SK-N-SH treated with all-trans-retinoic acid at 6 μM for 48 hours (cell line): ENCODE measurements at places on chromosomes 2 and 18.

- no peak for ATAC-seq
Measured at GRCh38 chr2:52974127-52974526, 793.5 kb upstream of the CHAC2 start.

DNA sequence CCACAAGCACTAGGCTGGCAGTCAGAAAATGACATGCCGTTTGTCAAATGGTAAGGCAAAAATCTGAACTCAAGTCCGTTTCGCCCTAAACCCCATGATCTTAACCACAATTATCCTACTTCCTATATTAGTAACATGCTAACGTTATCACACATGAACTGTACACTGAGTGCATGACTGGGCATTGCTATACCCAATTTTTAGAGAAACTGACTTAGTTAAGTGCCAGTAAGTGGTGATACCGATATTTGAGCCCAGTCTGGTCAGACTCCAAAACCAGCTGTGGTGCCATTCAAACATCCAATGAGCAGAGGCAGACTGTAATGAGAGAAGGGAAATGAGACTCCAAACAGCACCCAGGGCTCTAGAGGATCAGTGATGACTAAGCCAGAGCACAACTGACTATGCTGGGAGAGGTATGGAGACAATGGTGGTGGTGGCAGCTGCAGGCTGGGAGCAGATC, 311.7 kb upstream of the PKDCC start:
- ATAC-seq, result no peak

DNA sequence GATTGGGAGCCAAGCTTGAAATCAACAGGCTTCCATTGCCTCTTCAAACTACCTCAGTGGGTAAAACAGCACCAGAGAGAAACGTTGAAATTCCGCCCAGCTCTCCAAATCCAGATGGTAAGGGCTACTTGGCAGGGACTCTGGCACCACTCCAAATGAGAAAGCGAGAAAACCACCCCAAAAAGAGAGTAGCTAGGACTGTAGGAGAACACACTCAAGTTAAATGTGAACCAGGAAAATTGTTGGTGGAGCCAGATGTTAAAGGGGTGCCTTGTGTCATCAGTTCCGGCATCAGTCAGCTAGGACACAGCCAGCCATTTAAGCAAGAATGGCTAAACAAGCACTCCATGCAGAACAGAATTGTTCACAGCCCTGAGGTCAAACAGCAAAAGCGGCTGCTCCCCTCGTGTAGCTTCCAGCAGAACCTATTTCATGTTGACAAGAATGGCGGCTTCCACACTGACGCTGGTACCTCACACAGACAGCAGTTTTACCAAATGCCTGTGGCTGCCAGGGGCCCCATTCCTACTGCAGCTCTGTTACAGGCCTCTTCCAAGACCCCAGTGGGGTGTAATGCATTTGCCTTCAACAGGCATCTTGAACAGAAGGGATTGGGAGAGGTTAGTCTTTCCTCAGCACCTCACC, 167.3 kb downstream of the ASXL3 start:
- ATAC-seq, result no peak

- no peak for ATAC-seq
Measured at GRCh38 chr18:604771-605170, 8.0 kb downstream of the CLUL1 start.

- peak; percentile 4 for ATAC-seq
Measured at GRCh38 chr2:42171396-42171980, 2.3 kb downstream of the EML4 start.

GRCh38 chr18:61400016-61400635, 66.9 kb downstream of the CDH20 start:
- ATAC-seq, result peak; percentile 19

DNA sequence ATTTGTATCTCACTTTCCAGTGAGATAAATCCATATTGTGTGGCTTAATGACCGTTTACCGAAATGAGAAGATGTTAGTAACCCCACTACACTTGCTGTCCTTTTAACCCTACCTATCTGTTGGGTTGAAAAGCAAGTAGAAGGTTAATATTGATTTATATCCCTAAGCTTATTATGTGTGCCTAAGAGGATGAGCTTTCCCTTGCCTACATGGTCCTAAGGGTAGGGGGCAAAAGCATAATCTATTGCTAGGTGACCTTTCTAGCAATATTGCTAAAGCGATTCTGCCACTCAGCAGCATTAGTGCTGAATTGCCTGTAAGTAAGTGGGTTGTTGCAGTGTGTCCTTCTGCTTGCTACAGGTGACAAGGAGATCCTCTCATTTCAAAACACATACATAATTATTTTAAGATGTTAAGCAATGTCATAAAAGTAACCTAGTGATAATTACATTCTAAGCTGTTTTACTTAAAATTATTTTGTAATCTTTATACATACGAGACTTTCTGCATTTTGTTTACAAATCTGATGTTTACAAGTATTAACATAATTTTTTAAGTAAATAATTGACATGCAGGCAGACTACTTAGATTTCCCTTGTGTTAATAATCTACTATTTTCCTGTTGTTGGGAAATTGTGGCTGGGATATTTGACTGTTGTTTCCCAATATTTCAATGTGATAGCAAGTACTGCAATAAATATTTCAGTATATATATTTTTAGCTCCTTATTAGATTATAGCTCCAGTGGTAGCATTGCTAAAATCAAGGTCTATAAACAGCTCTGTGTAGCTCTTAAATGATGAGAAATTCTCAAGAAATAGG, 49.1 kb upstream of the CABYR start:
- no peak for ATAC-seq

DNA sequence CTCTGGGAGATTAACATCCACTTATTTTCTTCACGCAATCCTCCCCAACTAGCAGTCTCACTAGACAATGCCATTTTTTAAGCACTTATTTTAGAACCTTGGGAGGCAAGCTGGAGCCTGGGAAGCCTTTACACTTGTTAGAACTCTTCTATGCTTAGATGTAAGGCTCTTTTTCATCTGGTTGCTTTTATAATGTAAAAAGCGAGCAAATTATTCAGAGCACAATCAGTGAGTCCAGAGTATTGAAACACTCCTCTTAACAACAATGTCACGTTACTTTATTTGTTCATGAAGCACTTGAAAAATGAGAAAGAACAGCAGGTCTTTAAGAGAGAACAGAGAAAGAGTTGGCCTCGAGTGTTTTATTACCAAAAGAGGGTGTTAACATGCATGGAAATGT, 84.1 kb upstream of the SLC8A1 start:
- no peak for ATAC-seq

- ATAC-seq, result no peak
Measured at GRCh38 chr2:104312684-104313083, 541.2 kb upstream of the POU3F3 start.

DNA sequence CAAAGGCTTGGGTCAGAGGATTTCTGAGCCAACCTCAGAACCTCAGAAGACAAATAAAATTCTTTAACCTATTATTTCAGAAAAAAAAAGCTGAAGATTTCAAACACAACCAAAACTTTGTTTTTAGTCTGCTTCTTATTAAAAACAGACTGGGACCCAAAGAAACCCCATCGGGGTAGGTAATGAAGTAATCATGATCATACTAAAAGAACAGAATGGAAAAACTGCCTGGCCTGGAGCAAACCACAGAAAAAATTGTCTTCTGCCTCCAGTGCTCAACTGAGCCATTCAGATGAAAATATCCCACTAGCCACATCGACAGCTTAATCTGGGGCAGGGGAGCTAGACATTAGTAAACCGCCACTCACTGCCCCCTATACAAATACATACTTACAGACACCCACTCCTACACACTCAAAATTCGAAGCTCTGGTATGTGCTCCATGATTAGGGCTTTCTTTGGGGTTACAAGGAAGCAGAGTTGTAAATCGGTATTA, 76.5 kb downstream of the SDC1 start:
- ATAC-seq, result no peak; the same call in 2 of the 3 replicates

GRCh38 chr2:22274661-22275060, 1110.3 kb upstream of the KLHL29 start:
- no peak for ATAC-seq
